ENCODE measurements at places on chromosomes 5 and 9. TPM values are rescaled to one million over a fixed set of nuclear protein-coding genes. Genes with fewer than 3 reads are reported as not detected.

Gene DPP7
- 178 TPM for total RNA-seq

Gene PRRT1B
- total RNA-seq, result not detected

Gene KIF20A
- 41.7 TPM for total RNA-seq

- peak; percentile 18 for DNase-seq
These were observed 173.7 kb upstream of the SPEF2 start for GRCh38 chr5:35443803-35444595.

GRCh38 chr5:14408969-14409586 is 172.5 kb upstream of the OTULINL start:
- no peak for DNase-seq

GRCh38 chr5:31671339-31671741 is 32.4 kb downstream of the PDZD2 start:
- DNase-seq, result no peak

- DNase-seq, result no peak
These were observed 27.5 kb upstream of the MLANA start for GRCh38 chr9:5863092-5863746.

- peak; percentile 20 for DNase-seq
These were observed 1.7 kb downstream of the CAMSAP1 start for GRCh38 chr9:135905380-135906258.

Gene ARL14EPL
- not detected for total RNA-seq

DNA sequence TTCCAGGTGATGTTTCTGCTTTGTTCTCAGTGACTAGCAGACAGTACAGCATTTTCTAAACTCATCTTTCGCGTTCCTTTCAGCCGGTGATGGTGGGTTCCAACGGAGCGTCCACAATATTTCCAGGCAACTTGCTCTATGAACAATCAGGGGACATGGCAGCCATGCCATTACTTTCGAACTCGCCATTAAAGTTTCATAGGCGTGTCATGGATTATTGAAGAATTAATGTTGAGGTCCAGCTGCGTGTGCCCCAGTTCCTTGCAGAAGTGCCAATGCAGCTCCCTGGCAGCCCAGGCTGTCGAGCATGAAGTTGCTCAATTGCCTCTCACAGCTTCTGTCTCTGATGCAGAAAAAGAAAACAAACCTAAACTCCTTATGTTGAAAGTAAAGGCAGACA is 262.2 kb downstream of the IRX2 start:
- no peak for DNase-seq

DNA sequence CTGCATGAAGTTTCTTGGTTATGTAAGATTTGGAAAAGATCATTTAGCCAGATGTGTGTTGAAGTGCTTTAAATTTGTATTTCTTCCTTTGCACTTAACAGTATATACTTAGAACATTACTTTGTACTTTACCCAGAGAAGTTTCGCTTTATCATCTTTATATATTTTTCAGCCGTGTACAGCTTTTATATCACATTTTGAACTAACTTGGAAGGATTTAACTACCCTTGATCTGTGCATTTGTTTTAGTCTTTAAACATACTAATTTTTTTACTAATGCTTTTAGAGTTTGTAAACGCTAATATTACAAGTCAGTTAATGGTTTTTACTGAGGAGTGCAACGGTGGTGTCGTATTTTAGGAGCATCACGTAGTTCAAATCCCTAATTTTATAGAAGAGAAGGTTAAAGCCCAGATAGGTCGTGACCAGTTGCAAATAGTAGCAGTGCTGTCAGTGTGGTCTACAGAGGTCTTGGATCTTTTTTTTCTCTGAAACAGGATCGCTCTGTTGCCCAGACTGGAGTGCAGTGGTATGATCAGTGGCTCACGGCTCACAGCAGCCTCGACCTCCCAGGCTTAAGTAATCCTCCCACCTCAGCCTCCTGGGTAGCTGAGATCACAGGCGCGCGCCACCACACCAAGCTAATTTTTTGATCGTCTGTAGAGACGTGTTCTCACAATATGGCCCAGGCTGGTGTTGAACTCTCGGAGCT is 2.0 kb downstream of the MATR3 start:
- peak; percentile 16 for DNase-seq

DNA sequence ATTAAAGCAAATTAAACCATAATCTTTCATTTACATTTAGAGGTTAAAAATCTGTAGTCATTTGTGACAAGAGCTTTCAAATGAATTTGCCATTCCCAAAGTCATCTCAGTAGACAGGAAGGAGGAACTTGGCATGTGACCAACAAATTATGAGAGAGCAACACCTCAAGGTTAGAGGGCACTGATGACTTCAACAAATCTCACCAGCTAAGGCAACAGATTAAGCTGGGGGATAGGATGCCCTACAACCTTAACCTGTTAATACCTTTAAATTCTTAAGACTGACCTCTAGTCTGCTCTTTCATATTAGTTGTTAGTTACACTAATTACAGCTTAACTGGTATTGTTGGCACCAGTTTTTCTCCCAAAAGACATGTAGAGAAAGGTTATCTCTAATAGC is 18.4 kb downstream of the POU5F2 start:
- DNase-seq, result no peak

- no peak for DNase-seq
These were observed 10.2 kb downstream of the CORO2A start for GRCh38 chr9:98182069-98182820.

- peak; percentile 86 for DNase-seq
These were observed 176.9 kb upstream of the WWC1 start for GRCh38 chr5:168114444-168115017.

- DNase-seq, result no peak
These were observed 15.4 kb upstream of the IARS1 start for GRCh38 chr9:92308893-92309292.

DNA sequence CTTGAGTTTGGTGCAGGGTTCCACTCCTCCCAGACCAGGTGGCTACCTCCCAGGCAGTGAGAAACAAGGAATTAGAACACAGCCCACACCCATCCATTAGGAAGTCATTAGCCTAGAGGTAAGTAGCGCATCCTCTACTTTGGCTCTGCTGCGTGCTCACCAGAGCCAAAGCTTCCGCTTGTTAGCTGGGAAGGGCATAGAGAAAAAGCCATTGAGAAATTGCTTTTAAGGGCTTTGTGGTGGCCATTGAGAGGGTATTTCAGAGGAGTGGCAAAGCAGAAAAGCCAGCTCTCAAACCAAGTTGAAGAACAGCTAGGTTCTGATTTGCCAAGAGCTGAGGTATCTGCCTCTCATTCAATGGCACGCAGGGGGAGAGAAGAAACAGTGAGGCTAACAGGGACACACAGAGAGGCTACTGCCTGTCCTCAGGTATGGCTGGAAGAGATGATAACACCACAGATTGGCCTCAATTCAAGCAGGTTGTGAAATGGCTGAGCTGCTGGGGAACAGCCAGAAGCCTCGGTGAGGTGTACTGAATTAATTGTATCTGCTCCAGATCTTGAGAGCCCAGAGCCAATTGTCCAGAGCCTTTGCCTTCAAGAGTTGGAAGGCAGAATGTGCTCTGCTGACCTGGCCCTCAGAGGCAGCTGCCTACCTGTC is 119.4 kb downstream of the NTRK2 start:
- no peak for DNase-seq

DNA sequence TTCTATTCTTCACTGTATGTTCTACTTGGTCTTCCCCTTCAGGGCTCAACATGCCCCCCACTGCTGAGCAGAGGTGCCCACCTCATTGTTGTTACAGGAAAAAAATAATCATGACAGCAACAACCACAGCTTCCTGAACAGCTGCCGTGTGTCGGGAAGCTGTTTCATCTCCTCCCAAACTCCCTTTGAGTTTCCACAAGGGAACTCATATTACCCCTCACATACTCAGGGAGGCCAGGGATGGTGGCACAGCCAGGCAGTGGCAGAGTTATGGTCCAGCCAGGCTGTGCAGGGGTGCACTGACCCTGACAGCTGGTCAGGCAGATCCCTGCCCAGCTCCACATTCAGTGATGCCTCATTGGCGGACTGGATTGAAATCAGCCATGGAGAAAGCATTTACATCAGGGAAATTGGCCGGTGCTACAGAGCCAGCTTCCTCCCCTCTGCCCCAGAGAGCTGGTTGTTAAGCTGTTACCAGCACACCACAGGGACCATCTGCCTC is 37.3 kb downstream of the SARDH start:
- no peak for DNase-seq

Gene RANBP3L
- 0.05 TPM for total RNA-seq

Gene TAS2R1
- total RNA-seq, result not detected

Gene PCDHGC4
- total RNA-seq, result 0.11 TPM

DNA sequence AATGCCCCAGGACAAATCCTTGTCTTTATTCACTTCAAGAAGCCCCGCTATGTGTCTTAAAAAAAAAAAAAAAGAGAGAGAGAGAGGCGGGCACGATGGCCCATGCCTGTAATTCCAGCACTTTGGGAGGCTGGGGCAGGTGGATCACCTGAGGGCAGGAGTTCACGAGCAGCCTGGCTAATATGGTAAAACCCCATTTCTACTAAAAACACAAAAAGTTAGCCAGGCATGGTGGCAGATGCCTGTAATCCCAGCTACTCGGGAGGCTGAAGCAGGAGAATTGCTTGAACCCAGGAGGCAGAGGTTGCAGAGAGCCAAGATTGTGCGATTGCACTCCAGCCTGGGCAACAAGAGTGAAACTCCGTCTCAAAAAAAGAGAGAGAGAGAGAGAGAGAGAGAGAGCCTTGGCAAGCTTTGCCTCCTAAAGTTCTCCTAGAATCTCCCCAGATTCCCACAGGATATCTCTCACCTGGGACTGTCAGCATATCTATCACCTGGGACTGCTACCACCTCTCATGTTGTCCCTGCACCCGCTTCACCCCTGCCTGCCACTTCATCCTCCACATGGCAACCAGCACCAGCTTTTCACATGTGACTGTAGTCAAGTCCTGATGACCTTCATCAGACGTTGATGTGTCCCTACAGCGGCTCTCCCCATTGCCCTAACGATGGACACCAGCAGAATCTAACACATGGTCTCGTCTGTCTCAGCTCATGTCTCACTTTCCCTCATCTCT is 5.8 kb downstream of the ITK start:
- no peak for DNase-seq

DNA sequence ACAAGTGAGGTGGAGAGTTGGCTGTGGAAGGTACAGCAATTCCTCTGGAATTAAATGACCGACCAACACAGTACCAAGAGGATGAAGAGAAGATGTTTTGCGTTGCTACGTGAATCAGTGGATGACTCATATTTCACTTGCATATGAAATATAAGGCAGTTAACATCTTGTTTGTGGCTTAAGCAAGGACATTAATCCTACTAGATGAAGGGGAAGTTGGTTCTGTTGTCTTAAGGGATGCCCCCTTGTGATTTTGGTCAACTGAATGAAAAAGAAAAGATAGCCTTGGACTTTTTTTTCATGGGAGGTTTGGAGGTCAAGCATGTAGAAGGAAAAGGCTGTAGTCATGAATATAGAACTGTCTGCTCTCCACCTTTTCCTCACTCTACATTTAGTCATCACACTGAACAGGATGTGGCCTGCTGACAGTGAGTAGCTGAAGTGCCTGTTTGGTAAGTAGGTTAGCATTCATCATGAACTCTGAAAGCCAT is 33.9 kb downstream of the VLDLR start:
- DNase-seq, result peak; percentile 12

GRCh38 chr5:92455011-92455410 is 1071.9 kb upstream of the ARRDC3 start:
- no peak for DNase-seq

Gene NEUROG1
- total RNA-seq, result not detected

GRCh38 chr9:92735636-92736562 is 28.7 kb downstream of the BICD2 start:
- DNase-seq, result no peak

DNA sequence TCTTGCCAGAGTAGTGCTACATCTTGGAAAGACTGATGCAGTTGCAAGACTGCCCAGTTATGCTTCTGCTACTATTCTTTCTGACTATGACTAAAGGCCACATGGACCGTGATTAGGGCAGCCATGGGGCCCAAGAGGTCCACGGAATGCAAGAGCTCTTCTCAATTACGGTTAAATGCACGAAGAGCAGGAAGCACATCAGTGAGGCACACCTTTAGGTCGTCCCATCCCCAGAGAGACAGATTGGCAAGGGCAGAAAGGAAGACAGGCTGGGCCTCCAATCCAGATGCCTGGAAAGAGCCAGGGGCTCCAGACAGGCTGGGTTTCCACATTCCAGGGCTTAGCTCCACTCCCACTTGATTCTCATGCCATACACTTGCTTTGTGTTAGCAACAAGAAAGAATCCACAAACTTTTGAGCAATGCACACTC is 132.3 kb upstream of the SLIT3 start:
- no peak for DNase-seq

Gene CDH9
- not detected for total RNA-seq

- DNase-seq, result no peak
These were observed 17.7 kb upstream of the ANGPTL2 start for GRCh38 chr9:127140181-127140580.

- DNase-seq, result peak; percentile 42
These were observed 14.3 kb downstream of the MOCS2 start for GRCh38 chr5:53095217-53095616.

- DNase-seq, result no peak
These were observed 38.6 kb upstream of the SNX2 start for GRCh38 chr5:122736086-122736845.

Gene BAAT
- 0.85 TPM for total RNA-seq

Gene SLC1A1
- total RNA-seq, result 1.6 TPM

GRCh38 chr9:109792951-109793546 is 13.1 kb downstream of the PALM2AKAP2 start:
- peak; percentile 74 for DNase-seq

Gene LHX6
- total RNA-seq, result 2.4 TPM

Gene SLC45A2
- total RNA-seq, result 618 TPM

DNA sequence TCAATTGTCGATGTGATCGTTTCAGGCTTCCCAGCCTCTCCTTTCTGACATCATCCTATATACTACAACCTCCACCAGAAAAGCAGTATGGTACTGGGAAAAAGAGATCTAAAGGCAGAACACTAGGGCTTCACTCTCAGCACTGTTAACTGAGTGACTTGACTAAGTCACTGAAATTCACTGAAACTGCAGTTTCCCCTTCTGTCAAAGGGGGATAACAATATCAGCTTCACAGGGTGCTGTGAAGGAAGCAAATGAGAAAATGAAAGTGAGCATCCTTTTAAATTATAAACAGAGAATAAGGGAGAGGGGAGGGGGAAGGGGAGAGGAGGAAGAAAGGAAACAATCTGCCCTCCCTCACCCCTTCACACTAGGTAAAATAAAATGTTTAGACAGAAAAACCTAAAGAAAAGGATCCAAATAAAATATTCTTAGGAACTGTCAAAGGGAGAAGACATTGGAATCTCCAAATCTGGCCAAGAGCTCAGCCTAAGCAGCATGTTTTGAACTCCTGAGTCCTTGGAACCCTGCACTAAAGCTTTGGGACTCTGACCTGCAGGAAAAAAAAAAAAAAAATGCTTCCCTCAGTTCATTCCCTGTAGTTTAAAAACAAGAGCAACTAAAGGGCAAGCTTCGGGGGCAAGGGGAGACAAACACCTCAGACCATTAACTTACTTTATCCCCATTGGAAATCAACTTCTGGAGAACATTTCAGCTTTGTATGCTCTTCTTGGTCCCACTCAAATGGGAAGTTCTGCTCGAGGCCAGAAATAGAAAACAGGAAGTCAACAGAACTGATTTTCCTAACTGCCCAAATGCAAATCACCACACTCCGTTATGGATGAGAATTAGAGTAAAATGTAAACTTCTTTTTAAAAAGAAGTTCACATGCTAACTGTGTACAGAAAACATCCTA is 178.3 kb downstream of the DEPDC1B start:
- DNase-seq, result no peak
